ENCODE measurements at places on chromosomes 5 and 9. TPM values are rescaled to one million over a fixed set of nuclear protein-coding genes. Genes with fewer than 3 reads are reported as not detected.

- no peak for DNase-seq
These were observed 8.5 kb downstream of the RXFP3 start for GRCh38 chr5:33944543-33945132.

GRCh38 chr5:14917719-14918118 is 46.1 kb upstream of the ANKH start:
- no peak for DNase-seq

- no peak for DNase-seq
These were observed 51.4 kb downstream of the CDH6 start for GRCh38 chr5:31244921-31245320.

DNA sequence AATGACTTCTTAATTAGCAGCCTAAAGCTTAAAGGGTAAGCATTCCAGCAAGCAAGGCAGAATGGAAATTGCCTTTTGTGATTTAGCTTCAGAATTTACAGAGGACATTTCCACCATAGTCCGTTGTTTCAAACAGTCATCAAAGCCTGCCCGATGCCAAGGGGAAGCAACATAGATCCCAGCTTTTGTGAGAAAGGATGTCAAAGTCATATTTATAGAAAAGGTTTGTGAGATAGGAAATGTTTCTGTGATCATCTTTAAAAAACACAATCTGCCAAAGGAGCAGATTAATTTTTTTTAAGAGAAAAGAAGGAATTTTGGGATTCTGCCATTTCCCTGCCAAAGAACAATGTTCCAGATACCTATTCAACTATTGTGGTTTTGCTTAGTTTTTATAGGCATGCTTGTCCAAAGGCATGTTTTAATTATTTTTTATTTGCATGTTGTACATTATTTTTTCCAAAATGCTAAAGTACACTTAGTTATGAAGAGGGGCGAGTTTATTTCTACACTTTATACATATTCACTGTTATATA is 346.9 kb downstream of the ZNF608 start:
- DNase-seq: no peak

The PDZD2 gene
- total RNA-seq: 8.1 TPM

DNA sequence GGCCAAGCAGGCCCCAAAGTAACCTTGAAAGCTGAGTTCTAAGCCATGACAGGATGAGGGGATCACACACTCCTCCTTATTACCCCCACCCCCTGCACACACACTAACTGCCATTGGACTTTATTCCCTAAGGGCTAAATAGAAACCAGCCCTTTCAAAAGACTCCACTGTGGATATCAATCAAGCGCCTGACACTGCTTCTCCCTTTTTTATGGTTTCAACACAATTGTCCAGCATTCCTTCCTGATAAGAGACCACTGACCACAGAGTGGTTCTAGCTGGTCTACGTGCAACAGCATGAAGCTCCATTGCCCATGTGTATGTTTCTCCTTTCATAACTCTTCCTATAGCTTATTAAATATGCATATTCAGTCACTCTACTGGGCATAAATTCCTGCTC is 34.7 kb downstream of the PAEP start:
- DNase-seq: no peak

DNA sequence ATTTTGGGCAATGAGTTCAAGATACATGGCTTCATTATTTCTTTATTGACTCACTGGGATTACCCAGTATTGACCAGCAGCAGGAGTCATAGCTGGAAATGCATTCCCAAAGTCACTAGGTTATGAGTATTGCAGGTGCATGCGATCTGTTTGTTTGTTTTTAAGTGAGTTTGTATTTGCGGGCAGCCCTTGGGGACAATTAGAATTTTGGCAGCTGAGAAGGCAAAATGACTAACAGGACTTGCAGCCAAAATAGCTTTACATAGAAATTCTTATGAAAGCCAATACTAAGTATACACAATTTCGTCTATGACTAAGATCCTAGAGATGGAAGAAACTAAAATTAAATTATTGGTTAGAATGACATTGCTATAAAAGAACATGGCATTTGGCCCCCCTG is 18.1 kb upstream of the RGMB start:
- DNase-seq: no peak

GRCh38 chr5:83428890-83429289 is 42.7 kb upstream of the VCAN start:
- no peak for DNase-seq

The NEUROG1 gene
- not detected for total RNA-seq

- DNase-seq: no peak
These were observed 334.3 kb upstream of the TRPC7 start for GRCh38 chr5:136699651-136700050.

DNA sequence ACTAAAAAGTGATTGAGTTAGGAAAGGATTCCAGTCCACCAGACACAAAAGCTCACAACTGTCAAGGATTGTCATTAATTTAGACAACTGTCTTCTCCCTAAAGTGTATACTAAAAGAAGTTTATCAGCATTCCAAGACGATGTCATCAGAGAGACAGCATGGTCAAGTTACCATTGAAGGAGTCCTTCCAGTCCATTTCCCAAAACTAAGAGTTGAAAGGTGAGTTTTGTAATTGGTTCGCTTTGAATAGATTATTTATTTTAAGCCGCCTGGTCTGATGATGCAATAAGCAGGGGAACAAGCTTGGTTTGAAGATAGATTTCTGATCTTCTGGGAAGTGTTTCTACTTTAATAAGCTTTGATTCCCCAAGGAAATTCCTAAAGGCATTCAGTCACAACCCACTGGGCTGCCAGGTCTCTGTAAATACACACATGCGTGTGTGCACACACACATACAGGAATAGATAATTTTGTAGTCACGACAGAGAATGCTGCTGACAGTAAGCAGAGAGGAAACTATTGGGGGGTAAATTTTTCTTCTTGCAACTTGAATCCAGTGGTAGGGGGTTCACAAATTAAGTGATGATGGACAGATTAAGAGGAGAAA is 234.8 kb downstream of the PIK3R1 start:
- no peak for DNase-seq

The NAA35 gene
- total RNA-seq: 43.8 TPM

- DNase-seq: no peak
These were observed 261.8 kb downstream of the CTNND2 start for GRCh38 chr5:11642438-11642837.

DNA sequence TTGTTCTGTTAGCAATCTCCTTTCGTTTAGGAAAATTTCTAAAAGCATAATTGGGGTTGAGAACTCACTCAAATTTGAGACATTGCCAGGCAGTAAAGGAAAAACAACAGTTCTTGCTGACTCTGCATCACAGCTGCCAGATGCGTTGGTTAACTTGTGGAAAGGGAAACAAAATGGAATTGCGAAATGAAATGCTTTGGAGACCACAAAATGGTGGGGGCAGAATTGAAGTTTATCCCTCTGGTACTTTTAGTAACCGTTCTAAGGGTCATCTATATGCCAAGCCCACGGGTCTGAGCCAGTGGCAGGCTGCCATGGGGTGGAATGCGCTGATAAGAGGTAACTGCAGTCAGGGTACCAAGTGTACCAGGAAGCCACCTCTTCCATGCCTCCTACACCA is 28.6 kb upstream of the SELENOP start:
- DNase-seq: peak; percentile 59

DNA sequence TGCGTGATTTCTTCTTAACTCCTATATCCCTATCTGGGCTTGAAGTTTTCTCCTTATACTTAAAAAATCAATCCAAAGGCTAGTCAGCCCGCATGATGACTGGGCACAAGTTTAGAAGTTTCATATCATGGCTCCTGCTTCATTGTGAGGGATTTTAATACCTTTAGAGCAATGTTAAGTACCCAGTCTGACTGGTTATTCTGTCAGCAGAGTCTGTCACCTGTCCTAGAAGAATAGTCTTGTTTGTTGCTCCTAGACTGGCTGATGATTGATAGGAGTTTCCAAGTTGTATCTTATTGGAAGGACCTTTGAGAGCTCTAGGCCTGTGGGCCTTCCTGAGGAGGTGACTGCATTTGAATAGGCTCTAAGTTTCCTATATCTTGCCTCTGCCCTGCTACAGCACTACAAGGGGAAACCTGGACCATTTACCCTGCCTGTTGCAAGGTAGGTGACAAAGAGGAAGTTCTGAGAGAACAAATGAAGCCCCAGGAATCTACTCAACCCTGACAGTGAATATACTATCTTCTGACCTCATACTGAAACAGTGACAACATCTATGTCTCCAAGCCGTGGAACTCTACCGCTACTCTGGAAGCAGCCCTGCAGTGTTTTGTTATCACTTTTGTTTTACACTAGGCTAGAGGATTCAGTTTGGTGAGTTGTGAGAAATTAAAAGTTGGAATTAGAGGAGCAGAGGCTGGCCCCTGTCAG is 66.5 kb downstream of the F2RL2 start:
- DNase-seq: no peak

DNA sequence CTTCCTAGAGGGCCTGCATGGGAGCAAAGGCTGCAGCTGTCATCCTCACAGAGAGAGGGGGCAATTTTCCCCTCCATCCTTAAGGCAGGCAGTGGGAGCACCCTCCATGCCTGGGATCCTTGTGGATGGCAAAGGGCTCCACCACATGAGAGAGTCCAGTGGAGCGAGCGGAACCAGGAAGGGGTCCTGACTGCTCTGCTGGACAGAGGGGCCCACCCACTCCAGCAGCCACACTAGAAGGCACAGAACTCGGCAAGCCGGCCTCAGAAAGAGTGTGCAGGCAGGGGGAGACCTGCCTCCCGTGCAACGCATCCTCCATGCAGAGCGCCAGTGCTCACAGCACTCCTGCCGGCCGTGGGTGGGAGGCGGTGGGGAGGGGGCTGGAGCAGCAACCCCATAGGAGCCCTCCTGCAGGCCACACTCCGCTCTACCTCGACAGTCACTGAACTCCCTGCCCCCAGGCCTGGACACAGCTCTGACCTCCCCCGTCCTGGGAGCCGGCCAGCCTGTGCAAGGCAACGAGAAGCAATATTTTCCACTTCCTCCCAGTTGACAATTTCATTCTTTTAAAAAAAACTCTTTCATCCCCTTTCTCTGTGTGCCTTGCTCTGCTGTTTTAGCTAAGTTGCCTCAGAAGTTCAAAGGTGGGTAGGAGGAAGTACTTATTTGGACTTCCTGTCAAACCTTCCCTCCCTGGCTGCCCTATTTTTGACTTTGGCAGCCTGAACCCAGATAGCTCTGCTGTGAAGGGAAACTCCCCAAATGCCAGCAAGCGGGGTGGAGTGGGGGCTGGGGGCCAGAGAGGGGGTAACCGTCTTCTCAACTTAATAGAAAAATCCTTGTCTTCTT is 5.3 kb upstream of the LCP2 start:
- DNase-seq: no peak

The PCDHGA2 gene
- total RNA-seq: 5.7 TPM

The PNPLA7 gene
- 1.1 TPM for total RNA-seq

The SV2C gene
- total RNA-seq: 2.1 TPM

- no peak for DNase-seq
These were observed 354.8 kb downstream of the NR2F1-AS1 start for GRCh38 chr5:93226202-93226735.

GRCh38 chr9:134218230-134218629 is 53.9 kb upstream of the RNU6ATAC start:
- no peak for DNase-seq

The WHRN gene
- 2.4 TPM for total RNA-seq

GRCh38 chr5:6527749-6528455 is 79.2 kb downstream of the UBE2QL1 start:
- DNase-seq: no peak

GRCh38 chr9:8838136-8838535 is 1038.6 kb upstream of the DMAC1 start:
- DNase-seq: no peak

DNA sequence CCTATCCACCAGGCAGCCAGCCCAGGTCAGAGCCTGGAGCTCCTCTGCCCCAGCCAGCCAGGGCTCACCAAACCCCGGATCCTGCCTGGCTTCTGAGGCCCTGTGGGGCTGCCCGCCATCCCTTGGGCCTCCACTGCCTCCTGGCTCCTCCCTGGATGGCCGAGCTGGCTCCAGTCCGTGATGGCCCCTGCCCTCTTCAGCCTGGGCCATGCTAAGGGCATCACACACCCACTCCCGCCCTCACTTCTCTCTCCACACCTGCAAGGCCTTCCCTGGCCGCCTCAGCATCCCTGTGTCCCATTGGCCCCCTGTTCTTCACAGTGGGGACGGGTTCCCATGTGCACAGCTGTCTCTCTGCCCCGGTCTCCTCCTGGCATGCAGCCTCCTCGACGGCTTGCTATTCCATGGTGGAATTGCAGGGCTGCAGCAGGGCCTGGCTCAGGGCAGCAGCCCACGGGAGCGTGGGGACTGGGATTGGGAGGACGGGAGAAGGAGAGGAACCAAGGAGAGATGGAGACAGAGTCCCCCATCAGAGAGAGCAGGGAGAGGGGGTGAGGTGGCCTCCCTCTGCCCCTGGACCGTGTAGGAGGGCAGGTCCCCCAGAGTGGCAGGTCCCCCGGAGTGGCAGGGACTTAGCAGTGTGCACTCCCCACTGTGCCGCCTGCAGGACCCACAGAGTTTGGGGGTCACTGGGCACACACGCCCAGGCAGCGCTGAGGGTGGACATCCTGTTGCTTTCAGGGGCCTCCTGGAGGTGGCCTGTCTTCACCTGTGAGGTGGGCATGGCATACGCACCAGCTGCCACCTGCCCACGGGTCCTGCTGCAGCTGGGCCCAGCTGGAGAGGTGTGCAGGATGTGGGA is 16.7 kb upstream of the RNU6ATAC start:
- no peak for DNase-seq

The CER1 gene
- 0.74 TPM for total RNA-seq

The PCDHGB5 gene
- total RNA-seq: 13.5 TPM

DNA sequence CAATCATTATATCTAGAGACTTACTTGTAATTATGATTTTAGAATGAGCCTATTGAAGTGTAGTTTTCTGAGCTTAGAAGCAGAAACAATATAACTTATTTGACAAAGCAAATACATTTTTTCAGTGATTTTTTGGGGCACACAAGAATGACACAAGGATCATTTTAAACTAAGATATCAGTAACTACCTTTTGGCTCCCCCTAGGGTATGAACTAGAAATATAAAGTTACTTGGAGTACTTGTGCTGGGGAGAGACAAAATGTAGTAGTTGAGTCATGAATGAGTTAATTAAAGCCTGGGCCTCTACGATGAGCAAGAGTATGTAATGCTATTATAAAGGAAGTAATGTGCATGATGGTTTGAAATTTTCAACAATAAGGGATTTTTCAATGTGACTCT is 1244.1 kb upstream of the ACO1 start:
- no peak for DNase-seq

DNA sequence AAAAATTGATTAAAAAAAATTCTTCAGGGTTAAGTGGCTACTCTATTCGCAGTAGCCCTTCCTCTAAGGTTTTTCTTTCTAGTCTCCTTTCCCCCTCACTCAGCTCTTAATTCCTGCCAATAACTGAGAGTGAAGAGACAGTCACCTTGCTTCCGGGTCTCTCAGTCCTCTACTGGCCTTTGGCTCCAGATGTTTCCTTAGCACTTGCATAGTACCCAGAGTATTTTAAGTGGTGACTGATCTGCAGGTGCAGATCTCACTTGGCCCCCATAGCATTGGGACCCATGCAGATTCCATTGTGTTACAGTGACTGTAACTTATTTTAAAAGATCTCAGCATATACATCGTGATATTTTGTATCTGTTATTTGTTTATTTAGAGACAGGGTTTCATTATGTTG is 66.2 kb downstream of the GCNT1 start:
- DNase-seq: no peak

The CCNI2 gene
- 1.9 TPM for total RNA-seq

DNA sequence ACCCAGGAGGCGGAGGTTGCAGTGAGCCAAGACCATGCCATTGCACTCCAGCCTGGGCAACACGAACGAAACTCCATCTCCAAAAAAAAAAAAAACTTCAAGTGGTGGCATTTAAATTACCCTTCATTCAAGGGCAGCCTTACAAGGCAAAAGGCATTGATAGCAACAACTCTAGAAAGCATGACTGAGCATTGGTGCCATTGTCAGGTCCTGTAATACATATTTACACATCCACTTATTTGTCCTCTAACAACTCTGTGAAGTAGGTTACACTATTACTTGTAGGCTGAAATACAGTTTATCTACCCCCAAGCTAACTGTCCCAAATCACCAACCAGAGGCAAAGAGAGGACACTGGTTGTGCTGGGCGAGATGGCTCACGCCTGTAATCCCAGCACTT is 52.7 kb upstream of the LARP1 start:
- DNase-seq: no peak
